ENCODE measurements at places on chromosomes 12 and 14. TPM values are rescaled to one million over a fixed set of nuclear protein-coding genes. Genes with fewer than 3 reads are reported as not detected.

USP44 gene
- polyA plus RNA-seq: 0.56 TPM

CELA1 gene
- not detected for polyA plus RNA-seq

FLRT2 gene
- polyA plus RNA-seq: 85.5 TPM

TBC1D30 gene
- polyA plus RNA-seq: 2.0 TPM

NXPH4 gene
- polyA plus RNA-seq: 2.0 TPM

PPP4R4 gene
- 0.22 TPM for polyA plus RNA-seq

LTBR gene
- 37.5 TPM for polyA plus RNA-seq

AKAP5 gene
- 0.60 TPM for polyA plus RNA-seq

WNT1 gene
- polyA plus RNA-seq: 0.20 TPM

TMCC3 gene
- polyA plus RNA-seq: 27.2 TPM

TAS2R42 gene
- polyA plus RNA-seq: not detected

KRT80 gene
- polyA plus RNA-seq: 6.5 TPM

BEGAIN gene
- polyA plus RNA-seq: 2.3 TPM

RPL10L gene
- not detected for polyA plus RNA-seq

DIO2 gene
- polyA plus RNA-seq: 2.3 TPM

R3HDM2 gene
- 41.9 TPM for polyA plus RNA-seq

TTC6 gene
- 0.22 TPM for polyA plus RNA-seq

GLRX5 gene
- polyA plus RNA-seq: 50.3 TPM

INHBE gene
- polyA plus RNA-seq: 2.5 TPM

SCNN1A gene
- 0.36 TPM for polyA plus RNA-seq

TXNDC16 gene
- 8.0 TPM for polyA plus RNA-seq

TMEM229B gene
- polyA plus RNA-seq: 0.40 TPM

SLC2A14 gene
- polyA plus RNA-seq: 0.11 TPM

C14orf132 gene
- polyA plus RNA-seq: 17.8 TPM

KLRC1 gene
- 0.62 TPM for polyA plus RNA-seq

SIX6 gene
- polyA plus RNA-seq: not detected

CREBL2 gene
- 12.4 TPM for polyA plus RNA-seq

KRT81 gene
- polyA plus RNA-seq: not detected

LHX5 gene
- polyA plus RNA-seq: not detected

OTOGL gene
- 0.69 TPM for polyA plus RNA-seq

GOLGA5 gene
- polyA plus RNA-seq: 37.6 TPM

LRTM2 gene
- not detected for polyA plus RNA-seq

EIF2S3B gene
- 0.85 TPM for polyA plus RNA-seq

TAS2R13 gene
- polyA plus RNA-seq: not detected

PPP1R3E gene
- 10.7 TPM for polyA plus RNA-seq

TMEM121 gene
- polyA plus RNA-seq: 2.0 TPM

PRB2 gene
- not detected for polyA plus RNA-seq

EVL gene
- 84.3 TPM for polyA plus RNA-seq

UBE2N gene
- polyA plus RNA-seq: 109 TPM

EFCAB11 gene
- polyA plus RNA-seq: 7.5 TPM

CRACR2A gene
- 1.0 TPM for polyA plus RNA-seq

EML5 gene
- polyA plus RNA-seq: 1.0 TPM

SPATS2 gene
- 25.2 TPM for polyA plus RNA-seq

NGDN gene
- 44.0 TPM for polyA plus RNA-seq

PDE3A gene
- polyA plus RNA-seq: 13.6 TPM

GCH1 gene
- polyA plus RNA-seq: 4.7 TPM

CLMN gene
- 3.1 TPM for polyA plus RNA-seq

FOXN4 gene
- 0.11 TPM for polyA plus RNA-seq

KRT77 gene
- not detected for polyA plus RNA-seq

KRT2 gene
- polyA plus RNA-seq: not detected

ERH gene
- 216 TPM for polyA plus RNA-seq

CCDC196 gene
- polyA plus RNA-seq: not detected

KRT72 gene
- not detected for polyA plus RNA-seq

PLCZ1 gene
- not detected for polyA plus RNA-seq

SSTR1 gene
- 0.32 TPM for polyA plus RNA-seq

KRT71 gene
- polyA plus RNA-seq: not detected

EIF2S1 gene
- polyA plus RNA-seq: 94.2 TPM

RNU7-1 gene
- not detected for polyA plus RNA-seq

GZMB gene
- polyA plus RNA-seq: 0.28 TPM

MDM1 gene
- polyA plus RNA-seq: 19.1 TPM

Data from muscle of back (tissue), 13 donors.